ENCODE measurements at places on chromosomes 2 and 18.

DNA sequence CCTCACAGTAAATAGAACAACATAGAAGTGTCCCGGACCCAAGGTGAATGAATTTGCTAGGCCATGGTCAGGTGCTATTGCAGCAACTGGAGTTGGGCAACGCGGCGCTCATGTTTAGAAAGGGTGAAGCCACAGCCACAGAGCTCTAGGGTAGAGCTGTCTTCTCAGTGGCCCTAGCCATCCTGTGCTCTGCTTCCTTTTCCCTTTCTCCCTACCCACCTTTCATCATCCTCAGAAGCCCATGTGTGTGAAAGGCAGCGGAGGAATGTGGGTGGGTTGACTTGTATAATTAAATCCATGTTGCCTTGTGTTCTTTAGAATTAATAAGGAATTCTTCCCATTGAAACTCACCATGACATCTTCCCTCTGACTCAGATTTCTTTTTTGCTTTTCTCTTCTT lies 336.7 kb downstream of the OSR1 start:
- DNase-seq: peak; percentile 97

DNA sequence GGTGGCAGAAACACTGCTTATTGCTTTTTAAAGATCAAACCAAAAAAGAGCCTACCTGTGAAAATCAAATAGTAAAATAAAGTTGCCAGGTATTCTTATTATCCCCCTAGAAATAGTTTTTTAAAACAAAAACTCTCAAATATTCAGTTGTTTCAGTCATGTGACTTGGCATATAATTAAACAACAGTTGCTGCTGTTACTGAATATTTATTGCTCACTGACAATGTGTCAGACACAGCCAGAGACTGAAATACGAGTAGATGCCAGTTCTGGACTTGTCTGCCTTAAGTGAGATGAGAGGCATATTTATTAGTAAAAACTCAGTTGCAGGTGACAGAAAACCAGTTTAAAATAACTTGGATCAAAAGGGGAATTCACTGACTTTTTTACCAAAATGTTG lies 106.0 kb upstream of the RAB12 start:
- no peak for DNase-seq

DNA sequence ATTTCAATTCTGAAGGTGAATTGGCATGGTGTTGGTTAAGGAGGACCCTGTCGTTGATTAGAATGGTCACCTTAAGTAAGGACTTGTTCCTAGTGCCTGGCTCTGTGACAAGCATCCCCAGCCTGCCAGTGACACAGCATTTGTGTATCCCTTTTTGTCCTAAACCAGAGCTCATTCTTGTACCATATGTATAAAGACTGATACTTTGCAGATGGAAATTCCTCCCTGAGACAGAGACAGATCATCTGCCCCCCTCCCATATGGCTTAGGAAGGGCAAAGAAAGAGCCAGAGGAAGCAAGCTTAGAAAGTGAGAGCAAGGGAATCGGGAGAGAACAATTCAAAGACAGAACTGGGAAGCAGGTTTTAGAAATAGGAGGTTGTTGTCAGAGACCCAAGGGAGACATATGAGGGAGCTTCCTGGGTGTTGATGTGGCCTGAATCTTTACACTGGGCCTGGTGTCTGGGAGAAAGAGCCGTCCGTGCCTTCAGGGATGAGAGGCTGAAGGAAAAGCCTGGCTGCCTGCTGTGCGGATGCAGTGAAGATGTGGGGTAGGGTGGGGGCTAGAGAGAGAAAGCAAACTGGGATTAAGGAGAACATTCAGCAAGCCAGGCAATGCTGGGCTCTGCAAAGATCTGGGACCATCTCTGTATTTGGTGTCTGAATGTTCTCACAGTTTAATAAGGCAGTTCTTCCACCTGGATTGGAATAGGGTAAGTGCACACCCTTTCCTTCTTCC lies 13.2 kb upstream of the CHRNA1 start:
- peak; percentile 69 for DNase-seq

DNA sequence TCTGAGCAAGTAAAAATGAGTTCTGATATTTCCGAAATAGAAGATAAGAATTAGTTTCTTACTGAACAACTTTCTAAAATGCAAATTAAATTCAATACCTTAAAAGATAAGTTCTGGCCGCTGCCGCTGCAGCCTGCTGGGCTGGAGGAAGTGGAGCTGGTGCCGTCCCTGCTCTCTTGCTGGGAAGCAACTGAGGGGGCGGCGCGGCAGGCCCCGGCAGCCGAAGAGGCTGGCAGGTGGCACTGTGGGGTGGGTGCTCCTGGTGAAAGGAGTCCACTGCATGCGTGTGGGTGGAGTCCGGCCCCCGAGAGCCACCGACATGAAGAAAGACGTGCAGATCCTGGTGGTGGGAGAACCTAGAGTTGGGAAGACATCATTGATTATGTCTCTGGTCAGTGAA lies 89.5 kb upstream of the ZNF519 start:
- DNase-seq: no peak

- DNase-seq: peak; percentile 18
Measured at GRCh38 chr2:206230060-206230762, 44.3 kb upstream of the ZDBF2 start.

DNA sequence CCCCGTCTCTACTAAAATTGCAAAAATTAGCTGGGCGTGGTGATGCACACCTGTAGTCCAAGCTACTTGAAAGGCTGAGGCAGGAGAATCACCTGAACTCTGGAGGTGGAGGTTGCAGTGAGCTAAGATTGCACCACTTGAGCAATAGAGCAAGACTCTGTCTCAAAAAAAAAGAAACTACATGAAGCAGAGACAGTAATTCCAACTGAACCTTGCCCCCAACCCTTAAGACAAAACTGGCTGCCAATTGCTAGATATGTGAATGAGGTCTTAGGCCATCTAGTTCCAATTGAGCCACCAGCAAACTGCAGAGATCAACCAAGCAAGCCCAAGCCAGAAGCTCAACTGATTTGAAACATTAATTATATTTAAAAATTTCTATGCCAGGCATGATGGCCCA lies 25.9 kb downstream of the HAUS1 start:
- DNase-seq: no peak

GRCh38 chr2:25313711-25314513 lies 27.8 kb downstream of the DNMT3A start:
- DNase-seq: no peak

DNA sequence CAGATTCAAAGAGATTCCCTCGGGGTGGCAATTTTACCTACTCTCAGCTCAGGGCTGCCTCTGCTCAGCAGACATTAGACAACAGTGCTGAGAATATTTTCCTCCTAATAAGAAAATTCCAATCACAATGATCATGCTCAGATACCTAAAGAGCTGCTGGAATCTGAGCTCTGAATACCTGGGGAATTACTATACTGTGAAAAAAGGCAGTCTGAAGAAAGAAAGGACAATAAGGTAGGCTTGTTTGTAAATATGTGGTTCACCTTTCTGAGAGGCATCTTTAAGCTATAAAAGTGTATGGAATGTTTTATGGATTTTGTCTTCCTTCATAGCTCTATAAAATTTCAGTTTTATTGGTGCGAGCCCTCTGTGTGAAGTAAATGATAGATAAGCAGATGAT lies 34.2 kb upstream of the FAM98A start:
- DNase-seq: no peak

DNA sequence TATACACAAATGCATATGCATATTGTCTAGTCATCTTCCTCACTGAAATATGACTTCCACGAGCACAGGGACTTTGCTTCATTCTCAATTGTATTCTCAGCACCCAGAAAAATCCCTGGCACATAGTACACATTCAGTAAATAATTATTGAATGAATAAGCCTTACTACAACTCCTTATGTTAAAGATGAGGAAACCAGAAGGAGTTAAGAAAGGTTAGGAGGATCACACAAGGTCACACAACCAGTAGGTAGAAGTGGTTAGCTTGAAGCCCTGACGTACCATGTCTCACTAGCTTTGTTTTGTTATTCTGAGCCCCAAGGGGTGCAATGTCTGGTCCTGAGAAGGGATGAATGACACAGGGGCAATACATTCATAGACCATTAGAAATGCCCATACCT lies 220.9 kb upstream of the PID1 start:
- DNase-seq: peak; percentile 35

DNA sequence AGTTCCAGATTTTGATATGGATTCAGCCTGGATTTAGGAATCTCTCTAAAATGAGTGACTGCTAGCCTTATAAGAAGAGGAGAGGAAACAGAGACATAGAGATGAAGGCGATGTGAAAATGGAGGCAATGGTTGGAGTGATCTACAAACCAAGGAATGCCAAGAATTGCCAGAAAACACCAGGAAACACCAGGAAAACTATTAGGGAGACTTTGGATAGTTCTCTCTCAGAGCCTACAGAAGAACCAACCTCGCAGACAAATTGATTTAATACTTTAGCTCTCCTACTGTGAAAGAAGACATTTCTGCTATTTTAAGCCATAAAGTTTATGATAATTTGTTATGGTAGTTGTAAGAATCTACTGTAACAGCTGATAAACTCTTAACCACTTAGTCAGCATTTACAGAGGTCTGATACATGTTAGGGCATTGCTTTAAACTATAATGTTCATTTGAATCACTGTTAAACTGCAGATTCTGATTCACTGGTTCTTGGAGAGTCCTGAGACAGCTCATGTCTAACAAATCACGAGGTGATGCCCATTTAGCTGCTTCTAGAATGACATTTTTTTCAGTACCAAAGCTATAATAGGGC lies 1702.6 kb upstream of the LRRTM1 start:
- no peak for DNase-seq

DNA sequence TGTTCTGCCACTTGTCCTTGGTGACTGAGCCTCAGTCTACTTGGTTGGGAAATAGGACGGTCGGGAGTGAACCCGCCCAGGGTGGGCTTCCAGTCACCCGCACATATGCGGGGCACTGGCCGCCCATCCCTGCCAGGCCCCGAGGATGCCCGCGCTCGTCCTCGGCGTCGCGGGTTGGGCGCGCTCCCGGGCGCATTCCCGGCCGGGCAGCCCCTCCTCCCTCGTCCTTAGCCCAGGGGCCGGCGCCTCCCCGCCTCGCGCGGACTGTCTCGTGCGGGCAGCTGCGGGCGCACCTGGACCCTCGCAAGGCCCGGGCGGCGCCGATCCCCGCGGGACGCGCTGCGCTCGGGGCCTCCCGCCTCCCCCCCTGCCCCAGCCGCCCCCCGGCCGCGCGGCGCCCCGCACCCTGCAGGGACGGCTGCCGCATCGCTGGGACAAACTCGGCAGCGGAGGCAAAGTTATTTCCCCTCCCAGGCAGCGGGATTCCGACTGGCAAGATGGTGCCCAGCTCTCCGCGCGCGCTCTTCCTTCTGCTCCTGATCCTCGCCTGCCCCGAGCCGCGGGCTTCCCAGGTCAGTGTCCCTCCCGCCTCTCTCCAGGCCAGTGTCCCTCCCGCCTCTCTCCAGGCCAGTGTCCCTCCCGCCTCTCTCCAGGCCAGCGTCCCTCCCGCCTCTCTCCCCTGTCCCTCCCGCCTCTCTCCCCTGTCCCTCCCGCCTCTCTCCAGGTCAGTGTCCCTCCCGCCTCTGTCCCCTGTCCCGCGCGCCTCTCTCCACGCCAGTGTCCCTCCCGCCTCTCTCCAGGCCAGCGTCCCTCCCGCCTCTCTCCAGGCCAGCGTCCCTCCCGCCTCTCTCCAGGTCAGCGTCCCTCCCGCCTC lies at the start of gene FBLN7:
TSS of gene FBLN7 (plus strand) at position 227 of the 874 bp plus-strand sequence. CDS start at position 498, 271 bp downstream.
- peak; percentile 41 for DNase-seq
